Stimulated activated CD4-positive, alpha-beta T cell treated with anti-CD3 and anti-CD28 coated beads, Interleukin-15, amount 100 ng/mL, for 24 hours (primary cell): ENCODE measurements at places on chromosomes 7 and 10.

- no peak for DNase-seq
Observed at GRCh38 chr7:1438821-1439220, 20.4 kb downstream of the MICALL2 start.

DNA sequence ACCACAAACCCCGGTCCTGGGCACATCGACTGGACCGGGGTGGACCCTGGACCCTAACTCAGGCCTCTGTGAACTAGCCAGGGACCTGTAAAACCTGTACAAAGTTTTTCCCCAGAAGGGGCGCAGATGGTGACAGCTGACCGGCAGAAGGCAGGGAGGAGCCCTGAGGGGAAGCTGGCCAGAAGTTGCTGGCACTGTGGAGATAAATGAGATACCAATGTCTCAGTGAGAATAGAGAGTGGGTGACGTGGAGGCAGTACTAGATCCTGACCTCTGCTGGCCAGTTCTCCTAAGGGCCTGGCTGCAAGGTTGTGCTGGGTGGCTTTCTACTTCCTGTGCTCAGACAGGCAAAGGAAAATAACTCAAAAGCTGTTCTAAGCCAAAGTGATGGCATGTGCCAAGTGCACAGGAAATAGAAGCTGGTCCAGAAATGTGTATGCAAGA lies 10.6 kb upstream of the TSPAN14 start:
- no peak for DNase-seq

- no peak for DNase-seq
Observed at GRCh38 chr10:62585211-62585775, 211.1 kb downstream of the ZNF365 start.

- DNase-seq, result no peak
Observed at GRCh38 chr10:84543948-84544347, 215.6 kb downstream of the CCSER2 start.

DNA sequence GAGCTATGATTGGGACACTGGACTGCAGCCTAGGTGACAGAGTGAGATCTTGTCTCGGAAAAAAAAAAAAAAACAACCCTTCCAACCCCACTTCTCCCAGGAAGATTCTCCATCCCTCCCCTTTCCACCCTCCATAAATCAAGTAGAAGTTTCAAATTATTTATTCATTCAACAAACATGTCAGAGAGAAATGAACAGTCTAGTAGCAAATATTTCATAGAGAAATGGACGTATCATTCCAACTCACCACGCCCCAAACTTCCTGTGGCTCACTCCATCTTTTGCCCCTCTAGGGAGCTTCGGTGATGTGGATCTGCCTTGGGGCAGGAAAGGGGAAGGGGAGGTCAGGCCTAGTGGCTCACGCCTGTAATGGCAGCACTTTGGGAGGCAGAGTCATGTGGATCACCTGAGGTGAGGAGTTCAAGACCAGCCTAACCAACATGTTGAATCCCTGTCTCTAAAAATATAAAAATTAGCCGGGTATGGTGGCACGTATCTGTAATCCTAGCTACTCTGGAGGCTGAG lies 638 bp upstream of the TRAPPC14 start:
- DNase-seq, result no peak

DNA sequence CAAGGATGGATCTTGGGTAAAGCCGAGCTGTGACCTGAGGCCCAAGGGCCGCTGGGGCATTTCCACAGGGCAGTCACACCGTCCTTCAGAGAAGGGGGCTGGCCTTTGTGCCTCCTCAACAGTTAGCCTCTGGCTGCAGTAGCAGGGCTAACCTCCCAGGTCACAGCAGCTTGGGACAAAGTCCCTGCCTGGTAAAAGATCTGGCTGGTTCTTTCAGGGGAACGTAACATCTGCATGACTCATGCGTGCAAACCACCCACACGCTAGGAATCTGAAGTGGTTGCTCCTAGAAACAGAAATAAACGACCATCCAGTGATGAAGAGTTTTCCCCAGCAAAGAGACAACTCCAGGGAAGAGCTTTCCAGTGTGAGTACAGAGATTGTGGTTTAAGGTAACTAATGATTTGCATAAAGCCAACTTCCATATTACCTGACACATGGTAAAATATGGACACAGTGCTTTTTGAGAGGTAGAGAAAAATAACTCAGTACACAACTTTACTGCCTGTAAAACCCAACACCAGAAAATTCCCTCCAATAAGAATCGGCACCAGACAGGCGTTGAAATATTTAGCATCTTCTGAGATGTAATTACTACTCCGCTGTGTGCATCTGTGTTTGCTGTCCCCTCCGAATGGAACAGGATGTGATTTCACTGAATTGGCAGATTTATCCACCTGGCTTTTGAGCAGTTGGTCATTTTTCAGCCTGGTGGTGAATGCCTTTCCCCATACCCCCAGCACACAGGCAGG lies 84.9 kb upstream of the ADRB1 start:
- DNase-seq, result peak; percentile 47

GRCh38 chr7:13846386-13846785 lies 143.1 kb downstream of the ETV1 start:
- DNase-seq, result no peak

DNA sequence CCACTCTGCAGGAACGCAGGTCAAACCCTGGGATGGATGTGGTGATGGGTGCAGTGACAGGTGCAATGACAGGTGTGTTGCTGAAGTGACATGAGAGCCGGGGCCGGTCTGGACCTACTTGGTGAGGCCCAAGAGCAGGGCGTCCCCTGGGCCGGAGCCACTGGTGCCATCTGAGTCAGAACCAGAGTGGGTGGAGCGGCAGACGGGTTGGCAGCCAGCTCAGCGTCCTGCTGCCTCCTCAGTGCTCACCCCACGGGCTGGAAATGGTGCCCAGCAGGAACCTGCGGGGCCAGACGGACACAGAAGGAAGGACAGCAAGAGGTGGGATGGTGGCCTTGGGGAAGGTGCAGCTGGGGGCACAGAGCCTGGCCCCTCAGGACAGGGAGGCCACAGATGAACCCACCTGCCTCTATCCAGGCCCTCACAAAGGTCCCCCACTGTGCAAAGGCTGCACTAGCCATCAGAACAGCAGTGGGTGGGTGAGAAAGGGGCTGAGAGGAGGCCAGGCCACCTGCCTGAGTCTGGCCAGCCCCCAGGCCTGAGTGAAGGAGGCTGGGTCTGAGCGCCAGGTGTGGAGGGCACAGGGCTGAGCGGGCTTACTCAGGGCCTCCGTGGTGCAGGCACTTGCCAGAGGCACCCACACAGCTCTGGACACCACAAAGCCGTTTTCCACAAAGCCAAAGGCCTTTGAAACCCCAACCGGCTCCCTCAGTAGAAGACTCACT lies 129.0 kb upstream of the PPP2R2D start:
- no peak for DNase-seq

GRCh38 chr7:19118636-19119371 lies 1.4 kb upstream of the TWIST1 start:
- DNase-seq, result no peak

GRCh38 chr10:102085336-102085735 lies 20.2 kb downstream of the HPS6 start:
- DNase-seq, result no peak

GRCh38 chr10:24012249-24012803 lies 196.6 kb upstream of the KIAA1217 start:
- DNase-seq, result no peak

DNA sequence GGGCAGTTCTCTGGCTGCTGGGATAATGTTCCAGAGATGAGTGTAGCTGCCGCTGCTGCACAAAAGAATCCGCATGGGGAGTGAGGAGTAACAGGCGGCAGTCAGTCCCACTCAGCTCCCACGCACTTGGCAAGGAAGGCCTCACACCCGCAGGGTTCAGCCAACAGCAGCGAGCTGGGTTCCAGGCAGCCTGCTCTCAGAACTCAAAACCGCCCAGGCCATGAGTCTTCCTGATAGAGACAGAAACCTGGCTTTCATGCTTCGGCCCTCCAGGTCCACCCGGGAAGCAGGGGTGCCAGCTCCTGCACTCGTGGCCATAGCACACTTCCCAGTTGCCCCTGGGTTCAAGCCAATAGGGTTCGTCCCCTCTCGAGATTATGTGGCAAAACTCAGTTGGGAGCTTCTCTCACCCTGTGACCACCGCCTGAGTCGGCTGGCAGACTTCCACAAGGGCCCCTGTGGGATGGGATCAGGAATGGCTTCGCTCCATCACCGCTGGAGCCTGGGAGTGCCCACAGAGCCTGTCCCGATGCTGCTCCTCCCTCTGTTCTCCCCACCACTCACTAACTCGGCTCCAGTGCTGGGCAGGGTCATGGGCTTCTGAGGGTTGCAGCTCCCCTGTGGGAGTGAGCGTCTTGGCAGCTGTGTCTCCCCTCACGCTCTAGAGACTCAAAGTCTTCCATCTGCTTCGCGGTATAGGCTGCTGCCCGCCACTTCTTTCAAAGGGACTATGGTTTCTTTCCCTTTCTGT lies 20.6 kb downstream of the CLRN3 start:
- DNase-seq, result no peak

DNA sequence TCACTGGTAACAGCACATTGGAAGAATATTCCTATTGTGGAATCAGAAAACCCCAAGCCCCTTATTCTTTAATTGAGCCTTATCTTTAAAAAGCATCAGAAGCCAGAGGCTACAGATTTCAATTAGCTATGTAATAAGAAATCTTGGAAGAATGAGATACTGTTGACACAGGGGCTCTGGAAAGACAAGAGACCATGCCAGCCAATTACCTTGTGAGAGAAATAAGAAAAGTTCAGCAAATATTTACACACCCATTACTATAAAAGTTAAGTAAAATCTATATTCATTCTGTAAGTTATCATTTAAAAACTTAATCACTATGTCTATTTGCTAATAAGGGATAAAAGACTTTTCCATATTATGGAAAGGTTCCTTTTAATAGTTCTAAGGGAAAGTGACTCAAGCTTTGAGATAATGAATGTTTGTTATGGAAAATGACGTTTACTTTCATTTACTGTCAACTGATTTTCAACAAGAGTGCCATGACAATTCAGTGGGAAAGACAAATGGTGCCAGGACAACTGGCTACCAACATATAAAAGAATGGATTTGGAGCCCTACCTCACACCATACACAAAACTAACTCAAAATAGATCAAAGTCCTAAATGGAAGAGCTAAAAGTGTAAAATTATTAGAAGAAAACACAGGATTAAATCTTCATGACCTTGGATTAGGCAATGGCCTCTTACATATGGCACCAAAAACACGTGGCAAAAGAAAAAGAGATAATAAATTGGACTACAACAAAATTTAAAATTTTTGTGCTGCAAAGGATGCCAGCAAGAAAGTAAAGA lies 28.3 kb downstream of the ZFAND2A start:
- DNase-seq, result no peak

DNA sequence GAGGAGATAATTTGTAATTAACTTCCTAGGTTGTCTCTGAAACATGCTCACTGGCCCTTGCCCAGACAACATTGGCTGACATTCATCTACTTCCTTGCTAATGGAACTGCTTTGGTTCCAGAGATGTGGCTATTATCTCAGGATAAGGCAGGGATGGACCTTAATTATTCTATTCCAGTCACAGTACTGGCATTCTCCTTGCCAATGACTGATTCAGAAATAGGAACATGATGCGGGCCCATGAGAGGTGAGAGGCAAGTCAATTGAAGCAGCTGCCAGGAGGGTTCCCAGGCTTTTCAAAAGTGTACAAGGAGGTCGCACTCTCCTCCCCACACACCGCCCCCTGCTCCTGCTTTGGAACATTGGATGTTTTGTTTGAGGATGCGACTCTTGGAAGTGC lies 109.6 kb upstream of the DGKB start:
- no peak for DNase-seq

GRCh38 chr7:67962863-67963262 lies 966.2 kb downstream of the TYW1 start:
- DNase-seq, result no peak

DNA sequence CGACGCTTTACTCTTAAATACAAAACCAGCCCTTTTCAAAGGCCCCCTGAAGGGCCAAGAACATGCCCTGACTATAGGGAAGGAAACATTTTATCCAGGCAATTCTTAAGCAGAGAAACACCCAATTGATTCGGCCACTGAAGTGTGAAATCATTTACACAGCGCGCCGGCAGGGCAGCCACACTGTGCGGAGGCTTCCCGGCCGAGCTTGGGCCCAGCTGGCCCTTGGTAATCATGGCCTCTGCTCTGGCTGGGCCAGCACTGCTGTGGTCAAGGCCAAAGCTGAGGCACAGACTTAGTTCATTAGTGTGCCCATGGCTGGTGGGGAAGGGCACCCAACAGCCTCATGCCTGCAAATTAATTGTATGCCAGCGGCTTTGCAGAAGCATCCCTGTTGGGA lies 143.7 kb upstream of the HABP2 start:
- DNase-seq, result no peak

DNA sequence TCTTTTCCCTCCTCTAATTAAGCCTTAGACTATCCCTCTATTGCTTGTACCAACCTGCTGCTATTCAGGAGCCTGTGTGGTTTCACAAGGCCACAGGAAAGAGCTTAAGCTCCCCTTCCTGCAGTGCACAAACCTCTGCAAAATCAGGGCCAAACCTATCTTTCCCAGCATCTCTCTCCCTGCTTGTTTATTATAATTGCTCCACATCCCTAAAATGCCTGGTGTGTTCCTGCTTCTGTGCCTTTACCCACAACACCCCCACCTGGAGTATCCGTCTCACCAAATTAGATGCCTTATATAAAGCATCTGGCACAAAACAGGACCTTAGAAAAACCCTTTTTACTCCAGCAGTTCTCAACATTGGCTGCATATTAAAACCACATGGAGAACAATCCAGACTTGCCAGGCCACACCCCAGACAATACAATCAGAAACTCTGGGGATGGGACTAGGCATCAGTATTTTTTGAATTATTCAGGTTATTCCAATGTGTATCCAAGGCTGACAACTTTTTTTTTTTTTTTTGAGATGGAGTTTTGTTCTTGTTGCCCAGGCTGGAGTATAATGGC lies 16.7 kb downstream of the SEC31B start:
- DNase-seq, result no peak

GRCh38 chr7:18087026-18087686 lies 59.5 kb upstream of the PRPS1L1 start:
- DNase-seq, result peak; percentile 3

DNA sequence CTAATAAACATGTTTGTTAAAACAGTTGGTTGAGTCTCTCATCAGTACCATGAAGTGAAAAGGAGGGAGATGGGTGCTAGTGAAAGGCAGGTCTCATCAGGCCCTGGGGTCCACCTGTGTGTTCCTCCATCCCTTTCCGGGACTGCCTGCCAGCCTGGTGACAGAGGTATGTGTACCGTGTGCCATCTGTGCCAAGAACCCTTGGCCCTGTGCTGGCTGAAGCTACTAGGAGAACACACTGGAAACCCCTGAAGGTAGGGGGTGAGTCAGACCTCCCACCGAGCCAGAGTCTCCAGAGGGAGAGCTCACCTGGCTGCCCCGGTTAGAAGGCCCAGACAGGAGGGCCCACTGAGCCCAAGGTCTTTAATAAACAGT lies 2.3 kb downstream of the DDIT4 start:
- peak; percentile 67 for DNase-seq

GRCh38 chr10:17915181-17915580 lies 36.5 kb upstream of the SLC39A12 start:
- no peak for DNase-seq
